ENCODE measurements at places on chromosomes 7 and 10.

- DNase-seq: no peak
Measured at GRCh38 chr10:51672039-51672535, 27.3 kb downstream of the CSTF2T start.

DNA sequence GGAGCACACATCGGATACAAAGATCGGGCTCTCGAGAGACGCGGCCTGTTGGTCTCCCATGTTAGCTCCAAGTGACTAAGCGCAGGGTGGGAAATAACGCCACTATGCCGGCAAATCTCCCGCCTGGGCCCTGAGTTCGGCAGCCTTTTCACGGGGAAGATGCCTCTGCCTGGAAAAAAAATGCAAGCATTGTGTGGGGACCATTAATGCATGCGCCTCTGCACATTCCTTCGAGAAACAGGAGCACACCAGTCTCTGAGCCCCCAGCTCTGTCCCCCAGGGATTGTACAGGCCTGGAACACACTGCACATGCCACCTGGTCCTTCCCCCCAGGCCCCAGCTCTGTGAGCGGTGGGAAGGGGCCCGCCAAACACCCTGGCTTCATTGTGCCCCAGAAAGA, 44.1 kb downstream of the FBXW4 start:
- no peak for DNase-seq

DNA sequence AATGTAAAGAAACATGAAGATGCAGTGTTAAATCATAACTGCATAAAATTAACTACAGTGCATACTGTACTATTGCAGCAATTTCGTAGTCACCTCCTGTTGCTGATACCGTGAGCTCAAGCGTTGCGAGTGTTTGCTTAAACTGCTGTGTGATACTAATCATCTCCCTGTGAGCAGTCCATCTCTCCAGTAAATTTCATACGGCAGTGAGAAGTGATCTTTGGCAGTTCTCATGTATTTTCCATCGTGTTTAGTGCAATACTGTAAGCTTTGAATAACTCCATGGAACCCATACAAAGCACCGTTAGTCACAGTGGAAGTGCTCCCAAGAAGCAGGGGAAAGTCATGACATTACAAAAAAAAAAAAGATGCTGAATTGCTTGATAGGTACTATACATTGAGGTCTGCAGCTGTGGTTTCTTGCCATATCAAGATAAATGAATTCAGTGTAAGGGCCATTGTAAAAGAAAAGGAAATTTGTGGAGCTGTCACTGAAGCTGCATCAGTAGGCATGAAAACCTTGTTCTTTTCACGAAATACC, 360.4 kb downstream of the EXOC4 start:
- no peak for DNase-seq

GRCh38 chr7:12942609-12943008, 255.2 kb downstream of the ARL4A start:
- DNase-seq: no peak

GRCh38 chr10:66350622-66351399, 575.0 kb upstream of the LRRTM3 start:
- DNase-seq: no peak

DNA sequence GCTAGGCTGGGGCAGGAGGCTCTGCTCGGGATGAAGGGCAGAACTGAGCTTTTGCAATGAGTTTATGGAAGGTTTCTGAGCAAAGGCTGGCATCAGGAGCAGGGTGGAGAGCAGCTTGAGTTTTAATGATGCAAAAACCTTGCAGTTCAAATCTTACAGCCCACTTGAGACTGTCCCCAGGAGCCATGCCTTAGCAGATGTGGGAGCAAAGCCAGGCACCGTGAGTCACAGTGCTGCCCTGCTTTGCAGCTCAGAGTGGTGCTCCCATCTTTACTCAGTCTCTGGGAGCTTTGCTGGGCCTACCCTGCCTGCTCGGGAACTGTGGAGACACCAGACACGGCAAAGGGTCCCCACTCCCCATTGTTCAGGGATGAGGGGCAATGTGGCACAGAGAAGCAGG, 122.4 kb upstream of the NPS start:
- no peak for DNase-seq

DNA sequence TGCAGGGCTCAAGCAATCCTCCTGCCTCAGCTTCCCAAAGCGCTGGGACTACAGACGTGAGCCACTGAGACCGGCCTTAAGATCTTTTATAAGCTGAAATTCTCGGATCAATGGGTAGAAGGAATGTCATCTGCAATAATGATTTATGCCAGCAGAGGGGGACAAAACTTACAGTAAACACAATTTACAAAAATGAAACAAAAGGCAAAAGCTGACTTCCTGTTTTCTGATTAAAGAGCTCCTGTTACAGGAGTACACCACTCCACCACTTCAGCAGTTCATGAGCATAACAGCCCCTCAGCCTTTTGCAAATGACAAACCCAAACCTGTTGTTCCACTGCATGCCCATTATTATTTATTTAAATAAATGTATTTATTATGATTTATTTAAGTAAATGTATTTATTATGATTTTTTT, 88.5 kb upstream of the ATP6V0A4 start:
- DNase-seq: peak; percentile 58

GRCh38 chr10:34119456-34119855, 695.6 kb downstream of the PARD3 start:
- no peak for DNase-seq

GRCh38 chr7:39691821-39692220, 68.4 kb downstream of the RALA start:
- no peak for DNase-seq

- DNase-seq: no peak
Measured at GRCh38 chr7:1103789-1104515, 16.0 kb downstream of the GPER1 start.

DNA sequence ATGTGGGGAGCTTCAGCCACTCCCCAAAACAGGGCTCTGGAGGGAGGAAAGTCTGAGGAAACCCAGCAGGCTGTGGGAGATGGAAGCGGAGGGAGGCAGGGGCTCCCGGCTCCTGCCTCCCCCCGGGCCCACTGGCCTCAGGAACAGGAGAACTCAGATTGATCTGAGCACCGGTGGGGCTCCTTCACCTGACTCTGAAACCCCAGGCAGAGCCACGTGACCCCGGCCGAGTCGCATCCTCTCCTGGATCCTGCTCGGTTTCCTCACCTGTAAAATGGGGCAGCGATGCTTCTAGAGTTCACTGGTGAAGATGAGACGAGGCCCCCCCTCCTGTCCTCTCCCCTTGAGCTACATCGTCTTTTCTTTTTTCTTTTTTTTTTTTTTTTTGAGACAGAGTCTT, 33.6 kb downstream of the TCERG1L start:
- no peak for DNase-seq

- DNase-seq: no peak
Measured at GRCh38 chr7:27229448-27229847, 13.2 kb upstream of the EVX1 start.

DNA sequence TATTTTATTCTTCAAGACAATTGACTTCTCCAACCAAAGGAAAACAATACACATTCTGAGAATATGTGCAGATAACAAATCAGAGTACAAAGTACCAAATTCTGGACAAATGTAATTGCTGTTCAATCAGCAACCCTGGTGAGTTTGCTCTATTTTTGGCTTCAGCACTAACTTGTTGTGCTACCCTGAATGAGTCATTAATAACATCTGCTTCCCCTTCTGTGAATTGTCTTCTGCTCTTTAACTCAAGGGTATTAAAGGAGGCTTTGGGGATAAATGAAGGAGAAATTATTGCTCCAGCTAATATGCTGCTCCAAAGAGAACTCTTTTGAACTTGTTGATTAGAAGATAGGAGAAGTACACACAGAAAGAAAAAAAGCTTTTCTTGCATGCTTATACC, 459.3 kb downstream of the HTR7 start:
- DNase-seq: no peak

- no peak for DNase-seq
Measured at GRCh38 chr10:44178281-44178680, 206.6 kb downstream of the CXCL12 start.

DNA sequence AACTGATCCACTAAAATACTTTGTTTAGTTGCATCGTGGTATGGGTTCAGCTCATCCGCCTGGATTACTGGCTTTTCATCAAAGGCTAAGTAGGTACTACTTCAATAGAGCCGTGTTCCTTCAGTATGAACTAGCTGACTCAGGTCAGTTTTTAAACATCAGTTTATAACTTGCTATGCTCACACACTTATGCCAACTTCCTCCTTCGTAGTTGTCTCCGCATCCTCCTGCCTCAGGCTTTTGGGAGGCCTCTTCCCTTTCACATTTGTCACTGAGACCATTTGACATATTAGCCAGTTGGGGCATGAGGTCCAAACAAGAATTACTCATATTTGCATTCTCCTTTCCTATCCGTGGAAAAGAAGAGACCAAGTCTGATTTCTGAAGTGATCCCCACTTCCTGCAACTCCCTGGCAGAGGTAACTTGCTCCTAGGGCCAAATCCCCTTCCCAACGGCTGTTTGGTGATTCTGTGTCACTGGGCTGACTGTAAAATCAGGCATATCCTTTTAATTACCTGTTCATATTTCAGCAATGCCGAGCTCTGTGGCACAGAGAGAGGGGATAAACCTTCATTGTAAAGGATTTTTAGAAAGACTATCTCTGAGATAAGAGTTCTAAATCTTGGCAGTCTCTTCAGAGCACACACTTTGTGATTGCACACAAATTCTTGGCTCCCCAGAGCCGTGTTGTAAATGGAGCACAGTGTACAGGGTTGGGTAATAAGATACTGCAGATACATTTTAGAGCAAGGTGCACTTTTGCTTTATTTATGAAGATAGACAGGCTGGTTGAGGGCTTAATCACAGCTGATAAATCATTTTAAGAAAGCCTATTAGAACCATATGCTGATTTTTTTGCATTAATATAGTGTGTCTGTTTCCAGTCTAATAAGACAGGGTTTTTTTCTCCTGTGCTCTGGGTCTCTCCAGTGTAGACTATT, 108.0 kb downstream of the CREB5 start:
- DNase-seq: no peak

GRCh38 chr7:30136117-30136731, 1.4 kb downstream of the MTURN start:
- DNase-seq: peak; percentile 76

DNA sequence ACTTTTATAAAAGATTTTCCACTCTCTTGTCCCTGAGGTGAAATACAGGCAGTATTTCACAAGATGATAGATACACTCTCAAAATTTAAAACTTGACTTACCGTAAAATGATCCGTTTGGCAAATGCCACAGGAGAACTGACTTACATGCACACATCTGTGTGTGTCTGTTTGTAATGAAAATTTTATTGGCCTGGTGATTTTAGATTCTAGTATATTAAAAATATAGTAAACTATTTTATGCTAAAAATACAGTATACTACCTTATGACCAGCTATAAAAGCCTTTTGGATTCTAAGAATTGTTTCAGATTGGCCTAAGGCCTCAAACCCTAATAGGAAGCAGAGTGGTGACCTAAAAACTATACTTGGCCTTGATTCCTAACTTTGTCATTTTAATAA, 362.7 kb downstream of the IPMK start:
- DNase-seq: no peak

DNA sequence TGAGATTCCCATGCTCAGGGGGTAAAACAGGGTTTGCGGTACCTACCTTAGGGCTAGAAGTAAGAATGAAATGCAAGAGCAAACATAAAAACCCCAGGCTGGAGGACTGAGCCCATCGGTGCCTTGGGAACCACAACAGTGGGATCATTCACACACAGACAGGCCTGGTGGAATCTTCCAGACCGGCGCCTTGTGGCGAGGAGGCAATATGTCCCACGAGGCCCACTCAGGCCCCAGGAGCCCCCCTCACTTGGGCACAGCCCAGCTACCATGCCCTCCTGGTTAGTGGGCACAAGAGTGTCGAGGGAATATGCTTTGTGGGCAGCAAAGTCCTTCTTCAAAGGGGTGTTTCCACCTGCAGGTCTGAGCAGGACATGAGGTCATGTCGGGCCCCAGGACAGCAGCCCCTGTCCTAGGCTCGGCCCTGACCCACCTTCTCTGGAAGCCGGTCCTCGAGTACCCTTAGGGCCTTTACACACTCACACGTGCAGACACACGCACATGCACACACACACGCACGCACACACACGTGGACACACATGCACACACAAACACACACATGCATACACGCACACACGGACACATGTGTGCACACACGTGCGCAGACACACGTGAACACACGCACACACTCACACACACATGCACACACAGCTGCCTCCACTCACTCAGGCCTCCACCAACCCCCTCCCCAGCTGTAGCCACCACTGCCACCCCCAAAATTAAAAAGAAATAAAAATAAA, 51.5 kb upstream of the MYL10 start:
- DNase-seq: no peak

GRCh38 chr10:132377326-132377725, 19.7 kb upstream of the PWWP2B start:
- DNase-seq: no peak

GRCh38 chr7:1768832-1769231, 98.8 kb downstream of the ELFN1 start:
- DNase-seq: no peak

- DNase-seq: no peak
Measured at GRCh38 chr10:28951484-28951883, 274.2 kb downstream of the BAMBI start.

DNA sequence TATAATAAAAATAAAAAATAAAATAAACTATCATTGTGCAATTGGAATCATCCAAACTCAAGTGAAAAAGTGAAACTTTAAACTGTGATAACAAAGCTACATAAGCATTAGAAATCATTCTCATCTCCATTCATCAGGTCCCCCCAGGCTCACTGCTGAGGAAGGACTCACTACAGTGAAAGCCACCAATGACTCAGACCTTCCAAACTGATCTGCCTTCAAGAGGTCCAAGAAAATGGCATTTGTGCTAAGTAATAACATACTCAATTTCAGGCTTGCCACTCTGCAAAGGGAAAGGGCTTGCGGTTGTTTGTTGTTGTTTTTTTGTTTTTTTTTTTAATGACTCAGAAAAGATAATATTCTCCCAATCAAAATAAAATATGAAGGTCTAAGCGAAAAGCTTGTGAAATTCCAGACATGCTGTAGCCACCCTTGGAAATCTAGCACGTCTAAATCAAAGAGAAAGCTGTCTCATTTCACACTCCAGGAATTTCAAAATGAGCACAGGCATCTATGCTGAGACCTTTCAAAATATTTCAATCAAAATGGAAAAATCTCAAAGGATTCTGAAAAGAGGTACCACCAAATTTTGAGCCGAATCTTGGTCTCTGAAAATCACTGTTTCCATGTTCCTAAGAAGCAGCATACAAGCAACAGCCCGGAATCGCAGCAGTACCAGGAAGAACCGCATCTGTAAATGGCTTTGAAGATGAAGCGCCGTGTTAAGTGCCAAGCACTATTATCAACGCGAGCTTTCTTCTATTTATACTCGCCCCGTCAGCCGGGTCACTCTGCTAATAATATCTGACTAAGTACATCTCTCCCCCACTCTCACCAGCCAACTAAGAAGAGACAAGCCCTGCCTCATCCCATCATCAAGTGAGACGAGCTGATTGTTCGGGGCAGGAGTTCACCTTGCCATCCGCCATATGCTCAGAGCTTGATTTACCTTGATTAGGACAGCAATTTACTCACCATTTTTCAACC, 13.5 kb downstream of the SFMBT2 start:
- DNase-seq: no peak

Measured in NCI-H345 (cell line).